ENCODE measurements at places on chromosomes 16 and 17. TPM values are rescaled to one million over a fixed set of nuclear protein-coding genes. Genes with fewer than 3 reads are reported as not detected.

Gene TBC1D3K
- total RNA-seq = not detected

Gene CSH2
- total RNA-seq = not detected

Gene BAIAP3
- 0.90 TPM for total RNA-seq

Gene SLC6A2
- not detected for total RNA-seq

All from A549 treated with RU486 at 1 μM for 4 hours (cell line).